Bone marrow (tissue), 2 donors: ENCODE measurements at places on chromosomes 3 and 15.

- DNase-seq: no peak
Measured at GRCh38 chr3:132073771-132074170, 39.0 kb upstream of the CPNE4 start.

GRCh38 chr3:191151653-191152052 lies 47.4 kb upstream of the OSTN start:
- DNase-seq: no peak

DNA sequence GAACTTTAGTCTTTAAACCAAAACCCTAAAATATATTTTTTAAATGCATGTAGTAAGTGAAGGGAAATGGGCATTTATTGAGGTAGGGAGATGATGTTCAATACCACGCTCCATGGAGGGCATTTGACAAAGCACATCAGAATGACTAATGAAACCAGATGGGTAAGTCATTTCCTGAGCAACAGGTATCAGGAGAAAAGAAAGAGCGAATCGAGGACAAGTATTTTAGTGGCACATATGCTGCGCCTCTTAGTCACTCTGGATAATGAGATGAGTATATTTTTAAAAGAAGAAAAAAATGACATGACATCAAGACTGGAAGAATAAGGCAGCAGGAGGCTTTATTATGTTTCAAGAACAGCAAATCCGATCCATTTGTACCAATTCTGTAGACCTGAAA lies 129.0 kb upstream of the ARHGEF3 start:
- peak; percentile 31 for DNase-seq

GRCh38 chr15:99603828-99604227 lies 38.0 kb downstream of the MEF2A start:
- DNase-seq: no peak

- no peak for DNase-seq
Measured at GRCh38 chr15:65402961-65403360, 19.8 kb downstream of the IGDCC4 start.

DNA sequence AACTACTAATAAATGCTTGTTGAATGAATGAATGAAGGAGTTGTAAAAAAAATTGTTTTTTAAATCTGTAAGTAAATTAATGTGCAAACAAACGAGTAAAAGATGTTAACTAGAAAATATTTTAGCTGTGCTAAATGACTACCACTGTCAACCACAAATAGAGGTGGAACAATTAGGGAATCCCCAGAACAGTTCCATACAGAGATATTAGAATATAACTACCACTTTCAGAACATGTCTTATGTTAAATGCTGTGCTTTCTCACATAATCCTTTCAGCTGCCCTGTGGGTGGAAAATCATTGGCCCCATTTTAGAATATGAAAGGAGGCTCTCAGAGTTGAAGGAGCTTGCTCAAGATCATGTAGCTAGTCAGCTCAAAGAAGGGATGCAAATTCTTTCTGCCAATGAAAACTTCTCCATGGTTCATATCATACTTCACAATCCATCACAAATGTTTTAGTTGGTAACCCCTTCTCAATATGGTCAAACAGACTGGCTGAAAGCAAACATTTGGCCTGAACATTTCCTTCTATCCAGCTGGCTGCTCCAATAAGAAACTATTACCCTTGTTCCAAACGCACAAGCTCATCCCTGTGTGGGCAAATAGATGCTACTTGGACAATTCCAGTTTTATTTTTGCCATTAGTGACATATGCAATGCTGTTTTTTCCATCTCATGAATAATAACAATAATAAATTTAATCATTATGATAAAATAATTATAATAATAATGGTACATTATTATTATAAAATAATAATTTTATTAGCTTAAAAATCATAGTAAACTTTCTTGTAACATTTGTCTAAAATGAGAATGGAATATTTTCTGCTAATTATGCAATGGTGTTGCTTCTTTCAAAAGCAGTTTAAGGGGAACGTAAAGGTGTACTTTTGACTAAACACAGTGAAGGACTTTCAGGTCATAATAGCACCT lies 290.4 kb upstream of the STT3B start:
- no peak for DNase-seq

- DNase-seq: no peak
Measured at GRCh38 chr3:78818161-78818985, 949.4 kb downstream of the ROBO1 start.

DNA sequence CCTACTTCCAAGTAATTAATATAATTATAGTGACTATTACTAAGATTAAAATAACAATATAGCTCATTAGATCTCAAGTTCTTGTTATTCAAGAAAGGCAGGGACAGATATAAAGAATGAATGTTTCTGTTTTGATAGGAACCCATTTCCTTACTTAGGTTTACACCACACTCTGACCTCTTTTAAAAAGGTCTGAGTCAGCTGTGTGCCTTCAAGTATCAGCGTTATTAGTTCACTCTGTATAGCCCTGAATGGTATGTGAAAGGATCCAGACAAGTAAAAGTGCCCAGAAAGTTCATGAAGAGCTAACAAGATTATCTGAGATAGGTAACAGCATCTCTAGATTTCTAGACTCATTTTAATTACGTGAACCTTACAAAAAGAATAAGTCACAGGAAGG lies 28.9 kb downstream of the PDCD10 start:
- DNase-seq: no peak

DNA sequence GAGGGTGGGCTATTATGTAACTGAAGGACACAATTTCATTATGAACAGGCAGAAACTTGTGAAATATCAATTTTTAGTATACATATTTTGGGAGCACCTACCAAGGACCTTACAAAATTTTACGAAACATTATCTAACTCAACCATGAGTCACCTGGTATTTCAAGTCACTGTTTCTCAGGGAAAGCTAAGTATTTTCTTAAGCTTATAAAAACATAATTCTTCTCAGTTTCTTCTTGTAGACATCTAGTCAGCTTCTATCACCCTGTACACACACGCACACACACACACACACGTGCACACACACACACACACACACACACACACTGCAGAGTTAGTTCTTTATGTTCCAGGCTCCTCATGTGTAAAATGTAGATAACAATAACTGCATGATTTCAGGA lies 658.3 kb downstream of the TUSC7 start:
- no peak for DNase-seq
